ENCODE measurements at places on chromosomes 7 and 10. TPM values are rescaled to one million over a fixed set of nuclear protein-coding genes. Genes with fewer than 3 reads are reported as not detected.

DNA sequence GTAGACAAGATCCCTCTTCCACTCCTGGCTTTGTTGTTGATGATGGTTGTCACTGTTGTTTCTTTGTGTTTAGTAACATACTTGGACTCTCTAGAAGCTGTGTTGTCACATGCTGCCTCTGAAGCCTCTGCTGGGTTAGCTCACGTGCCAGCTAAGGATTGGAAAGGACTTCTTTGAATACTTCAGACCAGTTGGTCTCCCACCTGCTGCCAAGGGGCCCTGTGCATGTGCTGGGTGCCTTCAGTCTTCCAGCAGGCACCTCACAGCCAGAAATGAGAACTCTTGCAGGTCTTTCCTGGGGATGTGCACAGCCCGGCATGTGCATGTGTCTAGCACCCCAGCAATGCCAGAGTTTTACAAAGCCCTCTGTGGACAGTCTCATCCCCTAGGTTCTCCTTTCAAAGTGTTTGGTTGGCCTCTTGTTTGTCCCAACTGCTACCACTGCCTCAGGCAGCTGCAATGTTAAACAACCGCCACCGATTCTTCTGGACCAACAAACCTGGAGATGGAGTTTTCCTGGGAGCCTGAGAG, 21.7 kb upstream of the NCAPG2 start:
- peaks cover 10% of the 10 kb centered on the region for H3K36me3 ChIP-seq
- H3K27ac ChIP-seq, result no peak overlapping the region
- peaks cover 13% of the 10 kb centered on the region for H3K4me1 ChIP-seq
- H3K4me3 ChIP-seq, result no peak overlapping the region
- H3K27me3 ChIP-seq, result no peaks in the 10 kb centered on the region

DNA sequence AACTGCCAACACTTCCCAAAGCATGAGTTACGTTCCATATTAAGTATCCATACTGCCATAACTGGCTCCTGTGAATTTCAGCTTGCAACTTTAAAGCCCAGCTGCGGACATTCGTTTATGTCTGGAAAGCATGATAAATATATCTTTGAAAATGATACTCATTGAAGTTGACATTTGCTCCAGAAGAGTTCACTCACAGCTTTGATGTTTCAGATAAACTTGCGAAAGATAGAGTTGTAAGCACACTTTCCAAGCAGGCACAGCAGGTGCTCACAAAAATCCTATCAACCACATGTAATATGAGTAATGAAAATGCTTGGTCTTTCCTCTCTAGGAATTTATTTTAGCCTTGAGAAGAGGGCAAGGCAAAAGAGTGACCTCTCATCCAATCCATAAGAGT, 4.5 kb downstream of the CHCHD3 start:
- no peak overlapping the region for H3K27ac ChIP-seq
- DNase-seq, result no peak
- H3K27me3 ChIP-seq, result no peaks in the 10 kb centered on the region
- H3K4me3 ChIP-seq, result no peak overlapping the region
- peaks cover 44% of the 10 kb centered on the region for H3K4me1 ChIP-seq
- H3K36me3 ChIP-seq, result peaks cover 18% of the 10 kb centered on the region

GRCh38 chr7:38169847-38170246, 8.2 kb upstream of the STARD3NL start:
- peak; percentile 24 for DNase-seq
- H3K27me3 ChIP-seq, result peaks cover 15% of the 10 kb centered on the region
- H3K4me3 ChIP-seq, result no peak overlapping the region
- H3K27ac ChIP-seq, result no peak overlapping the region

GRCh38 chr10:83073472-83073871, 1065.8 kb upstream of the GHITM start:
- no peak overlapping the region for H3K27ac ChIP-seq
- no peaks in the 10 kb centered on the region for H3K4me1 ChIP-seq
- H3K36me3 ChIP-seq, result no peaks in the 10 kb centered on the region
- no peak overlapping the region for H3K4me3 ChIP-seq

GRCh38 chr7:112869111-112869774, 79.0 kb upstream of the TMEM168 start:
- H3K4me3 ChIP-seq, result no peak overlapping the region
- H3K36me3 ChIP-seq, result peaks cover 3% of the 10 kb centered on the region

DNA sequence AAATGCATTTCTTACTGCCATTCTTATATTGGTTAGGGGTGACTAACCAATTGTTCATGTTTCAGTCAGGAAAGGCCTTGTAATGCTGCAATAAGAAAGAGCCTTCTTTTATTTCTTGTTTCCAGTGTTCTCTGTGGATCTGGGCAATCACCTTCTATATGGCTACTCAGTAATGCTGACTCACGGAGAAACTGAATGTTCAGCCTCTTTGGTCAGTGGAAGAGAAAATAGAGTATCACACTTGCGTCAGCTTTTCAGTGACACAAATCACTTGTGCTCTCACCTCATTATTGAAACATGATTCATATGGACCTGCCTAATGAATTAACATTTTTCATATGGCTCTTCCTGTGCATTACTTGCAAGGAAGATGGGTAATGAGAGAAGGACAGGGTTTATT, 243.9 kb upstream of the POT1 start:
- no peaks in the 10 kb centered on the region for H3K27me3 ChIP-seq
- H3K27ac ChIP-seq, result no peak overlapping the region
- no peaks in the 10 kb centered on the region for H3K4me1 ChIP-seq
- H3K36me3 ChIP-seq, result no peaks in the 10 kb centered on the region
- H3K4me3 ChIP-seq, result no peak overlapping the region

DNA sequence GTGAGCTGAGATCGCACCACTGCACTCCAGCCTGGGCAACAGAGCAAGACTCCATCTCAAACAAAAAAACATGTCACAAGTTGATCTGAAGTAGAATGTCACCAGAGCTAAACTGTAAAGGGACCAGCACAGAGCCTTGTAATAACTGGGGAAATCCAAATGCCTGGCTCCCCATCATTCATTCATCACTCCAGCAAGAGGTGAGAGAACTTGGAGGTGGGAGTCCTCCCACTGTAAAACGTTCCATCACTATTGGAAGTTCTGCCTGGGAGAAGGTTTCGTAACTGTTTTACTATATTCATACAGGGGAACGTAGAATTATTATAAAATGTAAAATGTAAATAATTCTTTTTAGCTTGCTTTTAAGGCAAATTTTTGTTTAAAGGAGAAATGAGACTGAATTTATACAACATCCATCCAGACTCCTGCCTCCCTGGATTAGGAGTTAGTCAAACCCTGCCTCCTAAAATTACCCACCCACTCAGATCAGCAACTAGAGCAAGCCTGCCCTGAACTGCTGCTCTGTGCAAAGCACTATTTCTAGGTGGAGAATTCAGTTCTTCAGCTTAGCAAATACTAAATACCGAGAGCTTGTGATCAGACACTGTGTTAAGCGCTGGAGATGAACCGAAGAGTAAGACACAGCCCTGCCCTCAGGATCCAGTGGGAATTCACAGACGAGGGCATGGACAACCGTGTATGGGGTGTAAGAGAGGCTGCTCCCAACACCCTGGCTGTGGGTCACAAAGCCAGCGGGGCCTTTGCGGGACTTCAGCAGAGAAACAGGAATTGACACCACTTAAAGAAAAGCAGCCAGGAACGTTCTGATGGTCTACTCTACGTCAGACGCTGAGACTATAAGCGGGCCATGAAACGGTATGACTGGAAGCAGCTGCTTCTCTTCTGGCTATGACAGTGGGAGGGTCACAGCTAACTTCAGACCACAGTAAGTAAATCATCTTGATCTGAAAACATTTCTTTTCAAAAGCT, 208.3 kb downstream of the ZMYND11 start:
- H3K27me3 ChIP-seq, result no peaks in the 10 kb centered on the region
- H3K27ac ChIP-seq, result no peak overlapping the region
- no peak overlapping the region for H3K4me3 ChIP-seq
- H3K36me3 ChIP-seq, result no peaks in the 10 kb centered on the region

DNA sequence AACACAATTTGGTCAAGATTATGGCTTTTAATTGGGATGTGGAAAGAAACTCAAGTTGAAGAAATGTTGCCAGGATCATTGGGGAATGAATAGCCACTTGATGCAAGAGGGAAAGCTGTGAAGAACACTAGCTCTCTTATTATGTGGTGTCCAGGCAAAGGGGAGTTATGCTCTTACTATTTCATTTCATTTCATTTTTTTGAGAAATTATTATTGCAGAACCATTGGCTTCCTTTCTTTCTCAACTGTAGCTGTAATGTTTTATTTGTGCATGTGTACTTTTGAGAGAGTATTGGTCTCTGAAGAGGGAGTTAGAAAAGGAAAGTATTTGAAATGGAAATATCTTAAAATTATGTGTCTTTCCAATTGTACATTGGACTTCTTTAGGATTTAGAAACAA, 312.6 kb upstream of the BMPER start:
- no peak overlapping the region for H3K27ac ChIP-seq
- no peaks in the 10 kb centered on the region for H3K36me3 ChIP-seq
- no peak overlapping the region for H3K4me3 ChIP-seq
- DNase-seq, result no peak

- H3K4me3 ChIP-seq, result no peak overlapping the region
- H3K36me3 ChIP-seq, result no peaks in the 10 kb centered on the region
- no peak for DNase-seq
- peaks cover 3% of the 10 kb centered on the region for H3K27me3 ChIP-seq
Measured at GRCh38 chr10:128808921-128809440, 658.1 kb upstream of the MGMT start.

GRCh38 chr7:96337519-96337918, 15.6 kb upstream of the SLC25A13 start:
- H3K4me3 ChIP-seq, result no peak overlapping the region
- H3K27ac ChIP-seq, result no peak overlapping the region
- no peaks in the 10 kb centered on the region for H3K4me1 ChIP-seq
- no peak for DNase-seq
- peaks cover 10% of the 10 kb centered on the region for H3K27me3 ChIP-seq

DNA sequence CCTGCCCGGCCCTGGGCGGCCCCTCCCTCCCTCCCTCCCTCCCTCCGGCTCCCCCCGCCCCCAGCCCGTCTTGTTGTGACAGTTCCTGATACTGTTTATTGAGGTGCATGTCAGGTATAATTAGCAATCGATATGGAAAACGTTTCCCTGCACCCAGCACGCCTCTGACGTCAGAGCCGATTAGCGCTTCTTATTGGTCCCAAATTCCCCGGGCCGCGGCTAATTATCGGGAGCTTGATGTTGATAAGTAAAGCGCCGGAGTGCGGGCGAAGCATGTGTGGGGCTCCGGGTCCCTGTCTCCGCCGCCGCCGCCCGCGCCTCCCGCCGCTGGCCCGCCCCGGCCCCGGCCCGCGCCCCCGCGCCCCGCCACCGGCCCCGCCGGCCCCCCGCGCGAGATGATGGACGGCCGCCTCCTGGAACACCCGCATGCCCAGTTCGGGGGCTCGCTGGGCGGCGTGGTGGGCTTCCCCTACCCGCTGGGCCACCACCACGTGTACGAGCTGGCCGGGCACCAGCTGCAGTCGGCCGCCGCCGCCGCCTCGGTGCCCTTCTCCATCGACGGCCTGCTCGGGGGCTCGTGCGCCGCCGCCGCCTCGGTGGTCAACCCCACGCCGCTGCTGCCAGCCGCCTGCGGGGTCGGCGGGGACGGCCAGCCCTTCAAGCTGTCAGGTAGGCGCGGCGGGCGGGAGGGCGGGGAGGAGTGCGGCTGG, at the start of gene UNCX:
Gene UNCX (plus strand): TSS at position 250 of the 710 bp plus-strand sequence. CDS start 146 bp downstream, at position 396.
- no peak within 1 kb of the TSS for H3K4me3 ChIP-seq
- no peak for DNase-seq
- no peak within 1 kb of the TSS for H3K27ac ChIP-seq
- H3K4me1 ChIP-seq, result peaks cover 20% of the 10 kb centered on the region
- H3K36me3 ChIP-seq, result no peaks in the 10 kb centered on the region

DNA sequence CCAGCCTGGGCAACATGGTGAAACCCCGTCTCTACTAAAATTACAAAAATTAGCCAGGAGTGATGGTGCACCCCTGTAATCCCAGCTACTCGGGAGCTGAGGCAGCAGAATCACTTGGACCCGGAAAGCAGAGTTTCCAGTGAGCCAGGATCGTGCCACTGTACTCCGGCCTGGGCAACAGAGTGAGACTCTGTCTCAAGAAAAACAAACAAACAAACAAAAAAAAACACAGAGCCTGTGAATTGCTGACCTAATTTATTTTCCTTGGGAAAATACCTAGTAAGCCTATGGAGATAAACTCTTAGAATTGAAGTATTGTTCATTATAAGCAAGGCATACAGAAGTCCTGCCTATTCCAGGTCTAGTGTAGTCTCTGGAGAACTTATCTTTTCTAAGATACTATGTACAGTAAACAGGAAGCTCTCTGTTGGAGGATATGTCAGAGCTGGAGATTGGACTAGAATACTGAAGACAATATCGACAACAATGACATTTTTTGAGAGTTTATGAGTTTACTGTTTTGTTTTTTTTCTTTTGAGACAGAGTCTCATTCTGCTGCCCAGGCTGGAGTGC, 14.9 kb downstream of the GTF2I start:
- H3K4me3 ChIP-seq, result no peak overlapping the region

- no peak for DNase-seq
- no peak overlapping the region for H3K27ac ChIP-seq
- H3K36me3 ChIP-seq, result no peaks in the 10 kb centered on the region
- no peaks in the 10 kb centered on the region for H3K27me3 ChIP-seq
- no peaks in the 10 kb centered on the region for H3K4me1 ChIP-seq
Measured at GRCh38 chr10:78397786-78398185, 364.1 kb downstream of the RPS24 start.

- DNase-seq, result peak; percentile 68
- peaks cover 70% of the 10 kb centered on the region for H3K4me1 ChIP-seq
- no peaks in the 10 kb centered on the region for H3K27me3 ChIP-seq
- peak overlapping the region; percentile 78 for H3K4me3 ChIP-seq
- peak overlapping the region; percentile 100 for H3K27ac ChIP-seq
Measured at GRCh38 chr7:604884-605531, 85.4 kb upstream of the PDGFA start.

DNA sequence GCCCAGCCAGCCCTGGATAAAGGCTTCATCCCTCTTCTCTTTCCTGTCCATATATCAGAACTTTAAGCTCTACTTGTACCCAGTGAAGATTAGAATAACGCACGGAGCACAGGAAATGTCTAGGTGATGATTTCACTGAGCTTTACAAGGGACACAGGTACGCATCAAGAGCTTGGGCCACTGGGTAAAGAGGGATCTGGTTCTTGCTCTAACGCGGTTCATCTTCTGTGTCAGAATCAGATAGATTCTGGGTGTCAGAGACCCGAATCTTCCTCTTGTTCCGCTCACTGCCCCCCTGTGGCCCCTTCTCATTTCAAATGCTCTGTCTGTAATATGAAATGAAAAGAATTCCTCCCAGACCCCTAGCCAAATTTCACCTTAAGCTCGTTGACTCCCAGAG, 24.7 kb downstream of the IL2RA start:
- peaks cover 86% of the 10 kb centered on the region for H3K4me1 ChIP-seq
- peak overlapping the region; percentile 26 for H3K4me3 ChIP-seq
- peaks cover 96% of the 10 kb centered on the region for H3K36me3 ChIP-seq
- H3K27me3 ChIP-seq, result no peaks in the 10 kb centered on the region

The STOX1 gene
- total RNA-seq, result 0.74 TPM

The SPDYE9 gene
- not detected for total RNA-seq

The LLCFC1 gene
- total RNA-seq, result not detected

The NEUROD6 gene
- not detected for total RNA-seq

The MYL10 gene
- not detected for total RNA-seq

The TRIM73 gene
- 3.6 TPM for total RNA-seq

The SLC35G1 gene
- 4.1 TPM for total RNA-seq

Measured in activated CD4-positive, alpha-beta T cell treated with anti-CD3 and anti-CD28 coated beads for 36 hours (primary cell).